ENCODE measurements at places on chromosomes 6 and 20.
A peak's percentile ranks its signal among the peaks of the same experiment; 100 is the strongest.

DNA sequence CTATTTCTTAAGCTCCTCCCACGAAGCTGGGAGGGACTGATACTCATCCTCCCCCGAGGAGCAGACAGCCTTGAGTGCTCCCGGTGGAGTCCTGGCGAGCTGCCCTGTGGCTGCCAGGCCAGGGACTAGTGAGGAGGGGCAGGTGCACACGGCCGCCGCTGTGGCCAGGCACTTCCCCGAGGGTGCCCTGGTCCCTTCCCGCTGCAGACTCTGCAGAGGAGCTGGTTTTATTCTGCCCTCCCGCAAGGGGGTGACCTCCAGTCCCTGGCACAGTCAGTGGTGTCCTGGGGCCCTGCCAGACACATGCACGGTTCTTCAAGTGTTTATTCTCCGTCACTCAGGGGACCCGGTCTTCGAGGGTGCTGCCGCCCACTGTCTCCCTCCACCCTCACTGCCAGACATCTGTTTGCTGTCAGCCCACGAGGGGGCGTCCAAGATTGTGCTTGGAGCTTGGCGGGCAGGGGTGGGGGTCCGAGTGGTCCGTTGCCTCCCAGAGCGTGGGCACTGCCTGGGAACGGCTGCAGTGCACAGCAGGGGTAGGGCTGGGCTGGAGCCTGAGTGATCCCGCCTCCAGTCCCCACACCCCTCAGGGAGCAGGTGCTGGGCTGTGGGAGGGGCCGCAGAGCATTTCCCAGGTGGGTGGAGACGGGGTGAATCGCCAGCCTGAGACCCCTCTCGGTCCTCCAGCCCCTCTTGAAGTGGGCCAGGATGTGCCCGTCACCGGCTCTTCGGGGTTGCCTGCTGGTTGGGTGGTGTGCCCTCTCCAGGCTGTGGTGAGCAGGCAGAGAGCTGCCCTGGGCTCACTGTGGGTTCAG is 3.1 kb upstream of the CABLES2 start:
- peak; percentile 25 for DNase-seq

GRCh38 chr20:34269996-34270627 is 28.9 kb downstream of the ASIP start:
- no peak for DNase-seq

DNA sequence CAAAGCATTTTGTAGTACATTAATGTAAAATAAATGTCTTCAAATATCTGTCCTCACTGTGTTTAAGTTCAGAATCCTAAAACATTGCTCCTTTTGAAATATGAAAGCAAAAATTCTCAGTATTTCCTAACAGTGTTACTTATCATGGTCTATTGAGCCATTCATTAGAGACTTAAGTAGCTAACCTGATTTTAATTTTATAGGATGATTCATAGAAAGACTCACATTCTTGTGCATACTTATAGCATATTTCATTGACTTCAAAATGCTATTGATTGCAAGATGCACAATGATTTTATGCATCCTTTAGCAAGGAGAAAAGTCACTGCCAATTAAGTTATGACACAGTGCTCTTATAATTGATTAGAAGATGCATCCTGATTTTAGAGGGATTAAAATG is 85.7 kb downstream of the HIVEP1 start:
- no peak for DNase-seq

DNA sequence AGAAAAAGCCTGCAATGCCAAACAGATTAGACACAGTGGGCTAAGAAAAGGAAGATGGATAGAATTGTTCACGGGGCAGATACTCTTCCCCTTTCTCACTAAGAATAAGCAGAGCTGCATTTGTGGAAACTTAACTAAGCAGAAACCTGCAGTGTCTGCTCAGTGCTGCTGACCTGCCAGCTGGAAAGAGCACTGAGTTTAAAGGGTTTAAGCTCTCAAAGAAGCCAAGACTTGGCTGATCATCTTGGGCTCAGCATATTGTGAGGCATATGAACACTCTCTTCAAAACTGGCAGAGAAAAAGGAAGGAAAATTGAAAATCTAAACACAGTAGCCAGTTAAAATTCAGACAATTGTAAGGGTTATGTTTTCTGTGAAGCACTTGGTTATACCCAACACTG is 711.1 kb upstream of the EPHA7 start:
- DNase-seq, result no peak

- no peak for DNase-seq
Observed at GRCh38 chr6:144952456-144953240, 667.5 kb downstream of the UTRN start.

GRCh38 chr6:119436583-119436982 is 87.0 kb upstream of the MAN1A1 start:
- DNase-seq, result no peak

GRCh38 chr6:85465762-85466161 is 15.9 kb downstream of the NT5E start:
- peak; percentile 57 for DNase-seq

DNA sequence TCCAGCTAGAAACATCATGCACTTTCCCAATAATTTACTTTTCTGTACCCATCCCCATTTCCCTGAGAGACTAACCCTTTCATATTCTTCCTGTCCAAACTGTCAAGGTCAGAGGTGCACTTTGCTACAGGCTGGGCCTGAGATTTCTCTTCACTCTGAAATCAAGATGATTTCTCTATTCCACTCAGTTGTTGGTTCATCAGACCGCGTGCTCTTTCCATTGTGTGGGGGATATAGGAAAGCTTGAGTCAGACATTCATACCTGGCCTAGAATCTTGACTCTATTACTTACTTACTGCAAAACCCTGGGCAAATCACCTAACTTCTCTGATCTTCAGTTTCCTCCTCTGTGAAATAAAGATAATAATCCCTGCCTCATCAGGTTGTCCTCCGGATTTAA is 4.7 kb upstream of the ZDHHC14 start:
- DNase-seq, result no peak

DNA sequence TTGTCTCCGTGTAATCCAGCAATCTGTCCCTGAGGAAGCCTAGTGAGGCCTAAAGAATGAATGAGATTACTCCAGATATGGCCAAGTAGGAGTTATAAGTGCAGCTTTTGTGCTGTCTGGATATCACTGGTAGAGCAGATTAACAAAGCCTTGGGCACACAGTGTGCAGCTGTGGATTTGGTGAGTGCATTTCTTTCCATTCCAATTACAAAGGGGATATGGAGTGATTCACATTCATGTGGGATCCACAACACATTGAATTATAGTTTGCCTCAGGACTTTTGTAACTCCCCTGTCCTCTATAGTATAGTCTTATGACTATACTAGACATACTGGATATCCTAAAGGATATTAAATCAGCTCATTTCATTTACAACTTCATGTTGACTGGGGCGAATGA is 47.1 kb downstream of the HLA-F start:
- DNase-seq, result no peak

DNA sequence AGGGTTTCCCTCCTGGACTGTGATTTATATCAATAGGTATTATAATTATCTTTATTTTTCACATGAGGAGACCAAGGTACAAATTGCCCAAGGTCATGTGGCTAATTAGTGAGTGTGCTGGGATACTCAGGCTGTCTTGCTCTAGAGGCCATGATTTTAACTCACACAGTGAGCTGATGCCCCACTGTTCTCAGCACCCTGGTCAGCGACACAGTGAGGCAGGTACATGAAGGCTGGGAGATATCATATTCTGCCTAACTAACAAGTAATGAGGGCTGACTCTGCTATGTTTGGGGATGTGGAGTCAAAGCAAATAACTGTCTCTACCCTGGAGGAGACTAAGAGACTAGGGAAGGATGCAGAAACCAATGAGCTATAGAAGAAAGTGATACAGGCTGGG is 501.1 kb downstream of the PTPRT start:
- DNase-seq, result no peak

- DNase-seq, result no peak
Observed at GRCh38 chr6:15770347-15771143, 107.7 kb upstream of the DTNBP1 start.

DNA sequence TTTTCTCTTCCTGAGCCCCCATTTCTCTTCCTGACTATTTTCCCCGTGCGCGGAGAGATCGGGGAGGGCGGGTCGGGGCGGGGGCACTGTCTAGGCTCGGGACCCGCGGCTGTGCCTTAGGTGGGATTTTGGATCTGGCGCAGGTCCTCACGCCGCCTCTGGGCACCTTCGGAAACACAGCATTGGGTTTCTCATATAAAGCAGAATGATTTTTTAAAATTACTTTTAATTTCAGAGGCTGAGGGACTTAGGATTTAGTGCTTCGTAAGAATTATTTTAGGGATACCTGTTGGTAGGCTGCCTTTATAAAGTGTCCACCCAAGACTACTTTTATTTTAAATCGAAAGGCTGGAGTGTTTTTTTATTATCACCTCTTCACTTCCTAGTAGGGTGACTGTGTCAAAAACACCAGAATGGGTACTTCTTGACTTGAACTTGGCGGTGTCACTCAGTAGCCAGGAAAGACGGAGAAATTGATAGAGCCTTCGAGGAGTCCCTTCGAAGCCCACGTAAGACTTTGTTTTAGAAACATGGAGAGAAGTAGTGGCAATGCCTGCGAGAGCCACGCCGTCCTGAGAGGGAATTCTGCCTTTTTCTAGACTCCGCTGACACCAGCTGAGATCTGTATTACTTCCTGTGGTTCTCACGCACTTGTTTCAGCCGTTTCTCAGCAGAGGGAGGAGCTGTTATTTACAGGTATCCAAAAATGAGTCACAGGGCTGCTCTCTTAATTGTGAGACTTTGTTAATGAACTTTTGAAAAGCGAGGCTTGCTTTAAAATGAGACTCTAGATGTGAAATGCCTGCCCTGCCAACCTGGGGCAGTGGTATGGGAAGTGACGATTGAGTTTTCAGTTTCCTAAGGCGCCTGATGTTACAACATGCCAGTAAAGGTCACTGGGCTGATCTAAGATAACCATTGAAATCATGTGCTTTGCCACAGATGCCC is 667 bp downstream of the STX11 start:
- peak; percentile 49 for DNase-seq

DNA sequence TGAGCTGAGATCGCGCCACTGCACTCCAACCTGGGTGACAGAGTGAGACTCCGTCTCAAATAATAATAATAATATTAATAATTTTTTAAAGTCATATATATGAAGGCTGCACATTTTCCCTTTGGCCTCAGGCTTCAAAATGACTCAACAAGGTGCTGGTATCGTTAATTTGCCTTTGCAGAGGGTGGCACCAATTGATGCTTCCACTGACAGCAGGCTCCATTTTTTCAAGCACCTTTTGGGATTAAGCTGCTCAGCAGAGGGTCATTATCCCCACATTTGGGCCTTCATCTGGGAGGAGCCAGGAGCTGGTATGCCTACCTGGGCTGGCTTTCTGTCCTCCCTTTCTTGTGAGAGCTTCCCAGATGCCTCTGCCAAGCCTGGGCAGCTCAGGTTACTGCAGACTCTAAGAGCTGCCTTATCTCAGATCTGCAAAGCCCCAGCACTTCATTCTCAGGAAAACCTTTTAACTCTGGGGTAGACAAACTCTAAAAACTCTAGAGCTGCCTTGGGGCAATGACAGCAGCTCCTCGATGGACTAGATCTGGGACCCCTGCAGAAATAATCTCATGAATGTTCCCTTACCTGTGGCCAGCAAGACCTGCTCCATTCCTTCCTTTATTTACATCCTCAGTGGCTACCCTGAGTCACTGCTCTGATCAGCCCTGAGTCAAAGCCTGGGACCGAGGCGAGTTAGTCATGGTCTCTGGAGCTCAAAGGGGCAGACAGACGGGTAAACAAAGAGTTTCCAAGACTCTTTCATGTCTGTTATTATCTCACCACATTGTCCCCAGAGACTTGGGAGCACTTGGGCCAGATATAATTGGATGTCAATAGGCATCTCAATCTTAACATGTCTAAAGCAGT is 80.0 kb upstream of the EYA2 start:
- no peak for DNase-seq

- DNase-seq, result no peak
Observed at GRCh38 chr6:4057036-4057435, 21.9 kb downstream of the FAM217A start.

DNA sequence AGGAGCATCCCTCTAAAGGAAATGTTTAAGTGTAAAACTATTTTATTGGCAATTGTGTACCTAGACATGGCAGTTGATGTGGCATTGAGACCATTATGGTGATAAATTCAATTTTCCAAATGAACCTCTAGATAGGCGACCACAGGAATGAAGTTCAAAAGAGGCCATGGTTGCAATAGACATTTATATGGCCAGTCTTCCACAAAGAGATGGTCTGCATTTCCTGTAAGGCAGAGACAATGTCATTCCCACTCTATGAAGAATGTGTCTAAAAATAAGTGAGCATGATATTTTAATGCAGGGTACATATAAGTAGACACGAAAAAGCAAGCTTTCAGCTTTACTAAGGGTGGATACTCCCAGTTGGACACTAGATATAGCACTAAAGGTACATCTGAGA is 40.9 kb downstream of the THEMIS start:
- DNase-seq, result no peak

- no peak for DNase-seq
Observed at GRCh38 chr20:5451643-5452210, 135.0 kb upstream of the PROKR2 start.

DNA sequence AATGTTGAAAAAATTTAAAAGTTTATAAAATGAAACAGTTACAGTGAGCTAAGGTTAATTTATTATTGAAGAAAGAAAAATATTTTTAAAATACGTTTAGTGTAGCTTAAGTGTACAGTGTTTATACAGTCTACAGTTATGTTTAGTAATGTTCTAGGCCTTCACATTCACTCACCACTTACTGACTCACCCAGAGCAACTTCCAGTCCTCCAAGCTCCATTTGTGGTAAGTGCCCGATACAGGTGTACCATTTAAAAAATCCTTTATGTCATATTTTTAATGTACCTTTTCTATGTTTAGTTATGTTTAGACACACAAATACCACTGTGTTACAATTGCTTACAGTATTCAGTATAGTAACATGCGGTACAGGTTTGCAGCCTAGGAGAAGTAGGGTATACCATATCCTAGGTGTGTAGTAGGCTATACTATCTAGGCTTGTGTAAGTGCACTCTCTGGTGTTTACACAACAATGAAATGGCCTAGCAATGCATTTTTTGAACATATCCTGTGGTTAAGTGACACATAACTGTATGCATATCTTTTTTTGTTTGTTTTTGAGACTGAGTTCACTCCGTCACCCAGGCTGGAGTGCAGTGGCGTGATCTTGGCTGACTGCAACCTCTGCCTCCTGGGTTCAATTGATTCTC is 26.3 kb downstream of the FLRT3 start:
- no peak for DNase-seq

- DNase-seq, result no peak
Observed at GRCh38 chr6:158610319-158610968, 34.1 kb downstream of the DYNLT1 start.

DNA sequence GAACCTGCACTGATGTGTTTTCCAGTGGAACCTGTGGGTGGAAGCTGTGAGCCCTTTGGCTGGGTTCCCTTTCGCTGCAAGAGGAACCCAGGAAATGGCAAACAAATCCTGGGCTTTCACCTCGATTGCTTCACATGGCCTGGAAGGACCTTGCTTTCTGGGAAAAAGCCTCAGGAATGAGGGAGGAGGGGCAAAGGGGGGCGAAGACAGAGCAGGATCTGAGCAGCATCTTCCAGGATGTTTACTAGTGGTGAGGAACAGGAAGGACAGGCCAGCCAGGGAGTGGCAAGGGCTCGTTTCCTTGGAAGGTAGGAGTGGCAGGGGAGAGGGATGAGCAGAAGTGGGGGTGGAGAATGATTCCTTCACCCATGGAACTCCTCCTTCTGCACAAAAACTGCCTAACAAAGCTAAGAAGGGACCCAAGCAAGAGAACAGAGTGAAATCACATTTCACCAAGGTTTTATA is 5.9 kb downstream of the SLC2A10 start:
- DNase-seq, result no peak

GRCh38 chr6:10465629-10466499 is 51.0 kb upstream of the TFAP2A start:
- peak; percentile 53 for DNase-seq

- no peak for DNase-seq
Observed at GRCh38 chr6:162267641-162268040, 459.9 kb downstream of the PRKN start.

Data from MM.1S (cell line).